NCI-H1930 (cell line): ENCODE measurements at places on chromosomes 2 and 18.

- no peak for DNase-seq
Observed at GRCh38 chr2:113089916-113090315, 22.1 kb downstream of the IL1F10 start.

DNA sequence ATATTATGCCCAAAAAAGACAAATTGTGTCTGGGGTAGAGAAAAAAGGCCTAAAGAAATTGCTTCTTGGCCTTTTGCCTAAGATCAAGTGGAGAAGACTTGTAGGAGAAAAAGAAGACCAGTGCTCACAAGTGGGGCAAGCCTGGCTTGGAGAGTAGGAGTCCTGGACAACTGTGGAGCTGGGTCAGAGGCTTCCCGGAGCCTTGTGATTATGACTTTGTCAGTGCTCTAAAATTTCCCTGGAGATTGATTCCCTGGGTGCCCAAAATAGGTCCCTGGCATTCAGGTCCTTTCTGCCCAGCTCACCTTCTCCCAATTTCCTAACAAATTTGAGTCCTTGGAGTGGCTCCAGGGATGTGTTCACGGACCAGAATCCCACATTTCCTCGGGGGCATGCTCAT, 787 bp upstream of the TRIM54 start:
- no peak for DNase-seq

GRCh38 chr18:31030574-31031278, 11.8 kb downstream of the DSC3 start:
- no peak for DNase-seq

GRCh38 chr2:234331566-234331965, 165.3 kb downstream of the ARL4C start:
- no peak for DNase-seq

DNA sequence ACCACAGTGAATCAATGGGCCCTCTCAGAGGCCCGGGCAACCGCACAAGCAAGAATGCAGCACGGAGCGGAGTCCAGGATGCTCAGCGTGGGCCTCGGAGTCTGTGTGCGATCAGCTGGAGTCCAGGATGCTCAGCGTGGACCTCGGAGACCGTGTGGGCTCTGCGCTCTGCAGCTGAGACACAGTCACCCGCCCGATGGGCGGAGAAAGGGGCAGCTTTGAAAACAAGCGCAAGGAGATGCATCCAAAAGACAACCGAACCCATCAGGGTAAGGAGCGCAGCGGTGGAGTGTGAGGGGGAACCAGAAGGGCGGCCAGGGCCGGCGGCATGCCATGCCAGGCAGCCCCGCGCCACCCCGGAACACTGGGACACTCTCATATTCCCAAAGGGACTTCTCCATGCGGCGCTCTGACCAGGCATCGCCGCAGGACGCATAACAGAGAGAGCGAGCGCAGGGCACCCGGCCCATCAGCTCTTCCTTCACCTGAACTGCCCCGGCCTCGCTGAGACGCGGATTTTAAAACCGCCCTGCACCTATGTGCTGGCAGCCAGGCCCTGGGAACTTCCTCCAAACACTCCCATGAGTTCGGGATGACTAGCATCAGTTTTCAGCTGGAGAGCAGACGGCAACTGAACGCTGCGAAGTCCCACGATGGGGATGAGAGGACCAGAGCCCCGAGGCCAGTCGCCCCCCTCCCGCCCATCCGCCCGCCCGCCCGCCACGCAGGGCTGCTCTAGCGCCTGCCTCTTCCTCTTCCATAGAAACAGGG, 44.7 kb downstream of the MC5R start:
- no peak for DNase-seq

- DNase-seq, result no peak
Observed at GRCh38 chr2:132766573-132766972, 96.6 kb upstream of the LYPD1 start.

- DNase-seq, result no peak
Observed at GRCh38 chr2:33090553-33091134, 143.9 kb downstream of the LTBP1 start.

DNA sequence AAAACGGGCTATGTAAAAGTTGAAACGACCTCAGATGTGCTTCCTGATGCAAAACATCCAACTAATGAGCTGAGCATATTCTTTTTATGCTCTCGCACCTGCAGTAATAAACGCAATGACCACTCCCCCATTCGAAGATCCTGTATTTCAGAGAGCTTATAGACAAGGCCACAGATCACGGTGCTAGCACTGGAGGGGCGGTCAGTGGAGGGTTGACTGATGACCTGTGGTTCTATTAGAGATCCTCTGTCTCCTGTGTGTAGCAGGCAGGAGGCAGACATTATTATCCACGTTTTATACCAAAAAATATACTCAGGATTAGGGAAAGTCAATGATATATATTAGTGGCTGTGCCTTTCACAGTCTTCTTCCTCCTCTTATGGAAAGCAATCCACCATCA, 457.0 kb downstream of the CNTNAP5 start:
- DNase-seq, result no peak

- no peak for DNase-seq
Observed at GRCh38 chr2:119544939-119545475, 758 bp downstream of the CFAP221 start.

GRCh38 chr2:178521304-178522150, 41.3 kb downstream of the PLEKHA3 start:
- DNase-seq, result no peak

DNA sequence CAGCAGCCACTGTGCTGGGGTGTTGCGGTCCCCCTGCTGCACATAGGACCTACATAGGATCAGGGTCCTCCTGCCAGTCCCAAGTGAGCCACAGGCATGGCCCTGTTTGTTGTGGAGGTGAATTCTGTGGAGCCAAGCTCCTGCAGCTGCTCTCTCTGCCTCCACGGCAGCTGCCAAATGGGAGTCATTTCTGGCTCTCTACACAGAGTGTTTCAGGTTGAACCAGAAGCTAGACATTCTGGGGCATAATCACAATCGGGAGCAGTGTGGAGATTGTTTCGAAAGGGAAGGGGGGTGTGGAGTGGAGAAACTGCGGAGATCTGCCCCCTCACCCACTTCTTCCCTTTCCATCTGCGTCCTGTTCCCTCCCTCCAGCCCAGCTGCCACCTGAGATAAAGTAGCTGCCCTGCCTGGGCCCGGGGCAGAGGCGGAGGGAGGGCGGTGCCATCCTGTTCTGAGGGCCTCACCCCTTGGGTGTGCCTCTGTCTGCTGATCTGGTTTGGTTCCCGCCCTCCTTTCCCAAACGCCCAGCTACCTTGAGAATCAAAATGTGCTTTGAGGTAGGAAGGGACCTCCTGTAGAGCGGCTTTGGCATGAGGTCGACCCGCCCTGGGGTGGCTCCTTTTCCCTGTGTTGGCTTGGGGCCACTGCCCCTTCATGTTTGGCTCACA, 139.4 kb downstream of the WDSUB1 start:
- DNase-seq, result no peak

DNA sequence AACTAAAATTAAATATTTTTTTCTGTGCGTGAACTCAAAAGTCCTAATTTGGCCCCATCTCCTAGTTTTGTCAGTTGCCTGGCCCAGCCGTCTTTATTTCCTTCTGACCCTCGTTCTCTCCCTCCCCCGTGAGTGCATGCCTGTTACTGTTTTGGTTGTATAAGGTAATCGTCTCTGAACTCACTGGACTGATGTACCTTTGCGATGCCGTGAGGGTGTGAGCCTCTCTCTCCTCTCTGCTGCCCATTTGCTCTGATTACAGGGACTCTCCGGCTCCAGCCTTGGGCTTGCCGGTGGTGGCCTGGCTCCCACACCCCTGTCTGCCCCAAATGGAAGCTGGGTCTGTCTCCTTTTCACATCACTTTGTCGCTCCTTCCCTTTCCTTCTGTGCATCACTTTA, 66.5 kb upstream of the RBM44 start:
- DNase-seq, result no peak
